ENCODE measurements at places on chromosomes 7 and 10.

DNA sequence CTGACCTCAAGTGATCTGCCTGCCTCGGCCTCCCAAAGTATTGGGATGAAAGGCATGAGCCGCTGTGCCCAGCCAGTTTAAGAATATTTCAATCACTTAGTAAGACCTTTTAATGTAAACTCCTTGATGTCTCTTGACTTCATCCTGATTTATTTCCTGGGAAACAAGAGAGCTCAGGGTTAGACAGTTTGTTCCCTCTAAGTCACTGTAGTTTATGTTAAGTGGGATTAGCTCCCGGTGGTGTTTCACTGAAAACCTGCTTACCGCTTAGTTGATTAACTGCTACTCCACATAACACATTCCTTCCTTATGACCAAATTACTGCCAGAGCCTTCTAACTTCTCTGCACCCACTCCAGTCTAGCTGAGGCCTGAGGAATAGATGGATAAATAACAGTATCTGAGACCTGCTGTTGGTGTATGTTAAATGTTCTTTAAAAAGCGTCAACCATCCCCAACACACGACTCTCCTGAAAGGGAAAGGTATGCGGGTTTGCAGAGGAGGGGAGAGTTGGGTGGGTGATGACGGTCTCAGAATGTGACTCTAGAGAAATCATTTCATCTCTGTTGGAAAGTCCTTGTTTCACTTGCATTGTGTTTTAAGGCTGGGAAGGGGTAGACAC lies 48.7 kb downstream of the CREB3L2 start:
- peak; percentile 72 for DNase-seq

DNA sequence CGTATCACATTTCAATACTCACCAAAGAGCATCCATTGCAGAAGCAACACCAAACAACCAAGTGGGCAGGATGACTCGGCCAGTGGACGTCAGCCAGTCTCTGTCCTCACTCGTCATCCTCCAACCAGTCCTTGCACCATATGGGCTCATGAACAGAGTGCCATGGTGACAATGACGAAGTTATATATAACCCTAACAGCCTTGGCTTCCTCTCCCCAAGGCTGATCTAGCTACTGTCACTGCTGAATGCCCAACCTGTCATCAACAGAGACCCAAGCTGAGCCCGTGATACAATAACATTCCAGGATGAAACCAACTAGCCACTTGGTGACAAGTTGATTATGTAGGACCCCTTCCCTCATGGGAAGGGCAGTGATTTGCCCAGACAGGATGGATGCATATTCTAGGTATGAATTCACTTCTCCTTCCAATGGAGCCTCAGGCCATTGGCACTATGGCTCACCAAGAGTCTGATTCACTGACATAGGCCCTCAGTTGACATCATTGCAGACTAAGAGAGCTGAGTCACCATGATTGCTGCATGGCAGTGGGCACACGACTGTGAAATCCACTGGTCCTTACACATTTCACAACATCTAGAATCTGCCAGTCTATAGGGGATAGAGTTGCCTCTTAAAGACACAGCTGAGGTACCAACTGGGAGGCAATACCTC lies 26.3 kb upstream of the PPIF start:
- DNase-seq: peak; percentile 84

DNA sequence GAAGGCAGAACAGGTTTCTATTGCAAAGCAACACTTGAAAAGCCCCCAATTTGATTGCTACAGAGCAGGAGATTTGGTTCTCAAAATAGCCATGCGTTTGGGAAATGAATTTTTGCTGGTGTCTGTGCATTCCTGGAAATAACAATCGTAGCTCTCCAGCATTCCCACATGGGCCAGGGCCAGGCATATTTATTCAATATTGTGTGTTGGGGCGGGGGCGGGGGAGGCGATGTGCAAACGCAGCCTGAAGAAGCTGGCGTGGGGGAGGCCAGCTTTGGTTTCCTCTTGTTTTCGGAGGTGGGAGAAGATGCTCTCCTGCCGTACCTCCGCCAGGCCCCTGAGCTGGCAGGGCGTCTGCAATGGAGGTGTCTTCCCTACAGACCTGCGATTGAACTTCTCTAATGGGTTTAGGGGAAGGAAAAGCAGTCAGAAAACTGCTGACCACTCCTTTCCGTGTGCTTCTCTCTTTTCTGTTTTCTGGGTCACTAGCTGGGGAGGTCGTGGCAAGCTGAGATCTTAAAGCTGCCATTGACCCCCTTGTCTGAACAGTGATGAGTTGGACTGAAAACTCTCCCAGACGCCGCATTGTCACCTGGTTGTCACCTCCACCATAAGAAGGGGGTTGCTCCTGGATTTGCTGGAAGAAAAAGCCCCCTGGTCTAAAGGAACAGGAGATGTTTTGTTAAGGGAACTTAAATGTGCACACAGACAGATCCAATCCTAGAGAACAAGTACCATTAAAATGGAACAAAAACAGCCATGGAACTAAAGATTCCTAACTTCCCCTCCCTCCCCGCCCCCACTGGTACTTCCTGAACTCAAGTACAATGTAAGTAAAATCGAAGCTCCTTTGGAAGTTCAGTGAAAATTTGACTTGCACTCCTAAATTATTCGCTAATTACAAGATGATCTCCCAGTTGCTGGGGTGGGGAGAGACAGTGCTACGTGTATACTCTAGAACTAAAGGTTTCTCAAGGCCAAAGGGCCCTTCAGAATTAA lies 56.4 kb upstream of the HABP2 start:
- DNase-seq: no peak

DNA sequence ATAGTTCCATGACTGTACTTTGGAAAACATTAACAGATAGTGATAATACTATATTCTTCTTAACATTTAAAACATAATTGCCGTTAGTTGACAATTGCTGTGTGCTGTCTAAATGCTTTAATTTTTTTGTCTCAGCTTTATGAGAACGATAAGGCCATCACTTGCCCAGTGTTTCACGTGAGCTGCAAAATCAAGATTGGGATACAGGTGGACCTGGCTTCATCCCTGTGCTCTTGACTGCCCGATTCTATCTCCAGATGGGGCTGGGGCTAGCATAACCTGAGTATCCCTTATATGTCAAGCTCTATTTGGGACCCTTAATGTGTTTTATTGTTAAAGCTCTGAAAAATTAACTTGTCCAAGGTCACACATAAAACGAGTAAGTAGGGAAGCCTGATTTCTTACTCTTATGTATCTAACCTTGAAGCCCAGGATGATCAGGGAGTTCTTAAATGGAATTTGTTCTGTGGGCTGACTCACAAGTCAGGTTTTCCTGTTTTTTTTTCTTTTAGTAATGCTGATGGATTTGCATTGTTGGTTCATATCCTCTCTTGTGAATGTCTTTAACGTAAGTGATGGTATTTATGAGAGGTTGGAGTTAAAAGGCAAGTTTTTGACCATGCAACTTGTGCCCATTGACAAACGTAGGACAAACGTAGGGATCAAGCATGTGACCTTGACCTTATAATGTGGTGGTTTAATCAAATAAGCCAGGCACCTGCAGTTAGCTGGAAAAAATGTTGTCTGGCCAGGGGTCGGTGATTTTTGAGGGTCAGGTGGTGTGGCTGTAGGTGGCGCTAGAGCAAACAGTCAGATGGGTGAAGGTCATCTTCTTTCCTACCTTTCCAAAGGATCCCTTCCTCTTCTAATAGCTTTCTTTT lies 3.6 kb downstream of the PRKAR2B start:
- no peak for DNase-seq

DNA sequence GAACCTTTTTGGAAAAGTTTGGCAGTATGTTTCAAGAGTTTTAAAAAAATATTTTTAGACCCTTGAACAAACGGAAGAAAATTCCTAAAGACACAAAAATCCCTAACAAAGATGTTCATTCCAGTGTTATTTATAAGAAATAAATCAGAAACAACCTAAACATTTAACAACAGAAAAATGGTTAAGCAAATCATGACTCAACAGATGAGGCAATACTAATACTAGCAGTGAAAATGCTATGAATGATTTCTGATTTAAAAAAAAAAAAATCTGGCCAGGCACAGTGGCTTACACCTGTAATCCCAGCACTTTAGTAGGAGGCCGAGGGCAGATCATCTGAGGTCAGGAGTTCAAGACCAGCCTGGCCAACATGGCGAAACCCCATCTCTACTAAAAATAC lies 61.0 kb downstream of the ARHGAP12 start:
- no peak for DNase-seq

- no peak for DNase-seq
These were observed 2.6 kb upstream of the OPN4 start for GRCh38 chr10:86651631-86652331.

DNA sequence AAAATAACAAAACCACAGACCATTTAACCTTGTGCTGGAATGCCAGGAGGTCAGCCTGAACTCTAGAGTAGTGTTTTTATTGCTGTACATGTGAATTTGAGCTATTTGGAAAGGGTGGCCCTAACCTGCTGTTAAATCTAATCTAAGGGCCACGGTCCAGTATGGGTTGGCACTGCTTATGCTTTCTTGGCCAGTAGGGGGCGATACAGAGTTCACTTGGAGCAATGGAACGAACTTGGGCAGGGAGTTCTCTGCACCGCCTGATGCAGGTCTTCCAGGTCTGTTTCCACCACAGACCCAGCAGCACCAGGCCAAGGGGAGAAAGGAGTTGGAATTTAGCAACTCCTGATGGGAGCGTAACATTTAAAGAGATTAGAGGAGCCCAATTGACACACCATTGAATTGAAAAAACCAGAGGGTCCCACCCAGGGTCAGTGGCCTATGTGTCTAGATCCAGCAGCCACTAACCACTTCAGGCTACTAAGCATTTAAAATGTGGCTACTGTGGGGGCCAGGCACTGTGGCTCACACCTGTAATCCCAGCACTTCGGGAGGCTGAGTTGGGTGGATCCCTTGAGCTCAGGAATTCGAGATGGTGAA lies 75.7 kb upstream of the EFCAB10 start:
- no peak for DNase-seq

- DNase-seq: no peak
These were observed 146.3 kb upstream of the NRG3 start for GRCh38 chr10:81728692-81729091.

GRCh38 chr7:95951531-95951930 lies 179.2 kb downstream of the DYNC1I1 start:
- no peak for DNase-seq

- peak; percentile 14 for DNase-seq
These were observed 82.3 kb upstream of the GPR26 start for GRCh38 chr10:123583639-123584418.

DNA sequence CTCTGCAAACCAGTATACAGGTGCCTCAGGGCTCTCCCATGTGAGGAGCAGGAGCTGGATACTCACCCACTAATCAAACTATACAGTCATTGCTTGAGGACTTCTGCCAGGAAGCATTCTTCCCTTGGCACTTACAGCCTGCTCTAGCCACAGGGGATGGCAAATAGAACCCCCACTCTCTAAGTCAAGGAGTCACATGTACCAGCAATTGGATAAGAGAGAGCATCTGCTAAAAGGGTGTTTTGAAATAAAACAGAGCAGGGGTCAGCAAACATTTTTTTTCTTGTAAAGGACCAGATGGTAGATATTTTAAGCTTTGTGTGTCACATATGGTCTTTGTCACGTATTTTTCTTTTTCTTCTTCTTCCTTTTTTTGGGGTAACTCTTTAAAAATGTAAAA lies 865.2 kb upstream of the GHITM start:
- no peak for DNase-seq

All from skeletal muscle cell (primary cell).